ENCODE measurements at places on chromosomes 2 and 18. TPM values are rescaled to one million over a fixed set of nuclear protein-coding genes. Genes with fewer than 3 reads are reported as not detected.

DNA sequence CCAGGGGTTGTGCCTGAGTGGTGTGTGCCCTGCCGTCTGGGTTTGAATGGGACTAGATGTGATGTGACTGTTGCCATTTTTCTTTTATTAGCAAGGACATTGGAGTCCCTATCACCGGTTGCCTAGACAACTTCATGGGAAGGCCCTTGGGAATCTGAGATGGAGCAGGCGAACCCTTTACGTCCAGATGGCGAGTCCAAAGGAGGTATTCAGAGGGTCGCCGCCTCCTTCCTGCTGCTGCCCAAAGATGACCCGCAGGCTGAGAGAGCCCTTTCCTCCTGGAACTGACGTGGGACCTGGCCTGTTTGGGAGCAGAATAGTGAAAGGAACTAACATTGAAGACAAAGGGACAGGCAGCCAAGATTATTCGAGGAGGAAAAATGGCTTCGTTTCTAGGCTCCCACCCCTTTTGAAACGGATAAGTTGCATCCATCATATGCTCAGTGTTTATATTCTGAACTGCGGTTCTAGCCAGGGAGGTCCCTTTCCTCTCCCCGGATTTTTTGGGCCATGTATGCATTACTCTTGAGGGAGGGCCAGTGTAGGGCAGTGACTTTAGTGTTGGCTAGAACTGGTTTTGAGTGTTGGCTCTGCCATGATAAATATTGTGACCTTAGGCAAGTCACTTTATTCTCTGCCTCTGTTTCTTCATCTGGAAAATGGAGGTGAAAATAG, 673 bp downstream of the CENPO start:
- no peak for DNase-seq

DNA sequence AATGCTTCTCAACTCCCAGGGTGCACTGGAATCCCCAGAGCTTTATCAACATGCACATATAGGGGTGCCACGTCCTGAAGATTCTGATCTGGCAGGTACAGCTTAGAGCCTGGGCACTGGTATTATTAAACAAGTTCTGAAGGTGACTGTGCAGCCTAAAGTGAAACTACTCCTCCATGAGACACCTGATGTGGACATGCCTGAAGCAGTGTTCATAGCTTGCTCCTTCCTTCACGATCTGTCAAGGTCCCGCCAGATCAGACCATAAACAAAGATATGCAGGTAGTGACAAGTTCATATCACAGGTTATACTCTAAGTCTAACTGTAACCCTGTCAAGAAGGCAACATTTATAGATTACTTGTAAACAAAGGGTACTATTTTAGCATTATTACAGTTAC, 65.3 kb upstream of the DNER start:
- DNase-seq, result no peak

DNA sequence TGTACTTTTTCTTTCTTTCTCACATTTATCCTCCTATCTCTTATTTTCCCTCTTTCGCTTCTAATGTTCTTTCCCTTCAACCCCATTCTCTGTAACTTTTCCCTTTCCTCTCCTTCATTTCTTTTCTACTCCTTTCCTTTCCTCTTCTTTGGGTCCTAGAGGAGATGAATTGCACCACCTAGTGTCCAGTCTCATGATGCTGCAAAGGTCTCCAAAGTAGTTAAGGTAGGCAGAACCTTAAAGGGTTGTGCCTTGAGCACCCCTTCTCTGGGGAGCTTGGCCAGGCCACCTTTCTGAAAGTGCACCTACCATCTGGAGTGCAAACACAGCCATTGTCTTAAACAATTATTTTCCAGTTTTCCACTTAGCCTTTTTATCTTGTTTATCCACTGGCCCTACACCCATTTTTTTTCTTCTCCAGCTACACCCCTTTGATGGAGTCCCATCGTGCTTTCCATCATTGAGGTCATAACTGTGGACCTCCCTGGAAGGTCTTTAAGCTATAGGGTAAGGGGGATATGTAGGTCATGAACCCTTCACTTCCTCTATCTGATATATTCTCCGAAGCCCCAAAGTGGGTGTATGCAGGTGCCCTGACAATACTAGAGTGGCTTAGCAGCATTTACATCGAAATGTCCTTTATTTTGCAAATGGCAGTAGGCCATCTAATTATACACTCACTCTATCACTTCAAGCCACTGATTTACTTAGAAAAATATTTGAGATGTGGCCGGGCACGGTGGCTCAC, 155.9 kb downstream of the ESCO1 start:
- DNase-seq, result peak; percentile 17

The CCL20 gene
- total RNA-seq, result not detected

The IL18R1 gene
- total RNA-seq, result 0.09 TPM

GRCh38 chr2:109689182-109689930, 75.2 kb downstream of the SOWAHC start:
- no peak for DNase-seq

- DNase-seq, result no peak
These were observed 101.2 kb downstream of the KCTD18 start for GRCh38 chr2:200408428-200409316.

DNA sequence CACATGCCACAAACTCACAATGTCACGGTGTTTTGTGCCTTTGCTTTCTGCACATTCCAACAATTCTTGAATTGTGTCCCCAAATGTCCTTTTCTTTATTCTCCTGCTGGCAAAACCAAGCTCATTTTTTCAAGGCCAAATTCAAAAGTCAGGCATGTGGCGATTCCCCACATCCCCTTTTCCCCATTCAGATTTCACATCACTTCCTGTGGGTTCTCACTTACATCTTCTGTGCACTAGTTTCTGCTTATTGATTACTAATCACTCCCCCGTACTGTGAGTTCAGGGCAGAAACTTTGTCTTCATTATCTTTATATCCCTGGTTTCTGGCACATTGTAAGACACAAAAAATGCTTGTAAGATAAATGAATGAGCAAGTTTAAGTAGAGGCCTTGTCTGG, 69.2 kb downstream of the AP1S3 start:
- no peak for DNase-seq

All from cerebellum (tissue), 4 donors.